ENCODE measurements at places on chromosomes 6 and 20. TPM values are rescaled to one million over a fixed set of nuclear protein-coding genes. Genes with fewer than 3 reads are reported as not detected.

The LINC00237 gene
- total RNA-seq, result not detected

The C20orf202 gene
- total RNA-seq, result not detected

The MAP3K5 gene
- total RNA-seq, result 28.8 TPM

The PERP gene
- 15.6 TPM for total RNA-seq

The PACRG gene
- total RNA-seq, result 0.12 TPM

The LPA gene
- total RNA-seq, result not detected

The RIOK1 gene
- total RNA-seq, result 17.0 TPM

The RGS17 gene
- total RNA-seq, result 37.3 TPM

The TFAP2C gene
- total RNA-seq, result not detected

The CLIC1 gene
- total RNA-seq, result 832 TPM

The ORC3 gene
- total RNA-seq, result 25.9 TPM

The LY6G5C gene
- total RNA-seq, result 0.40 TPM

The TOP1 gene
- total RNA-seq, result 18.9 TPM

The DTNBP1 gene
- 6.6 TPM for total RNA-seq

Data from aortic smooth muscle cell (primary cell).